Stimulated activated CD4-positive, alpha-beta T cell treated with anti-CD3 and anti-CD28 coated beads, Interleukin-12 subunit alpha, Interleukin-12 subunit beta, amount 100 ng/mL, for 48 hours (primary cell): ENCODE measurements at places on chromosomes 13 and 19.

GRCh38 chr13:109734002-109734785 is 52.2 kb downstream of the IRS2 start:
- DNase-seq = no peak

DNA sequence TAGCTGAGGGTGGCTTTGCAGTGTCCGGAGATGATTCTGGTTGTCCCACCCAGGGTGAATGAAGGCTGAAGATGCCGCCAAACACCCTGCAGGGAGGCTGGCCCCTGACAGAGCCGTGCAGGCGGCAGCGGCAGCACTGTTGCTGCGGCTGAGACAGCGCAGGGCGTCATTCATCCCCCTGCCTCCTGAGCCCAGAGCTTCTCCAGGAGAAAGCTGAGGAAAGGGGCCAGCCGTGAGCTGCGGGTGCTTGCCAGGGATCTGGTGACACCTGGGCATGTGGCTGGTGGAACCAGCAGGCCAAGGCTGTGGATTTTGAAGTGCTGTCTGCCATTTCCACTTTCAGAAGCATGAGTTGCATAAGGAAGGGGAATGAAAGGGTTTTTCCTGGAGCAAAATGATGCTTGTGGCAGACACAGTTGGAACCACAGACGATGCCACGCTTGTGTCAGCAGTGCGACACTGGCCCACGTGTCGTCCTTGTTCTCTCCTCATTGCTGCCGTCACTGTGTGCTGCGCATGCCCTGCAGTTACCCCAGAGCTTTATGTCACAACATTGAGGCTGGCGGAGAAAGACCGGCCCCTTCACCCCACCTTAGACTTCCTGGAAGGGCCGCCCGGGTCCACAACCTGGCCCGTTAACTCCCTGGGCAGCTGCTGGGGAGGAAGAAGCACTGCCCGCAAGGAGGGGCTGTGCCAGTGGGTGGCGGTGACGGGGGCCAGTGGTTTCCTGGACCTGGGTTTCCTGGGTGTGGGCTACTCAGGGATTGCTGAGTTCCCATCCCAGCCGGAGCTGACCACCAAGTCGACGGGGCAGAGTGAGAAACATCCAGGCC is 22.7 kb downstream of the TFDP1 start:
- DNase-seq = no peak

- DNase-seq = no peak
Observed at GRCh38 chr13:111165241-111166010, 50.3 kb downstream of the ARHGEF7 start.

DNA sequence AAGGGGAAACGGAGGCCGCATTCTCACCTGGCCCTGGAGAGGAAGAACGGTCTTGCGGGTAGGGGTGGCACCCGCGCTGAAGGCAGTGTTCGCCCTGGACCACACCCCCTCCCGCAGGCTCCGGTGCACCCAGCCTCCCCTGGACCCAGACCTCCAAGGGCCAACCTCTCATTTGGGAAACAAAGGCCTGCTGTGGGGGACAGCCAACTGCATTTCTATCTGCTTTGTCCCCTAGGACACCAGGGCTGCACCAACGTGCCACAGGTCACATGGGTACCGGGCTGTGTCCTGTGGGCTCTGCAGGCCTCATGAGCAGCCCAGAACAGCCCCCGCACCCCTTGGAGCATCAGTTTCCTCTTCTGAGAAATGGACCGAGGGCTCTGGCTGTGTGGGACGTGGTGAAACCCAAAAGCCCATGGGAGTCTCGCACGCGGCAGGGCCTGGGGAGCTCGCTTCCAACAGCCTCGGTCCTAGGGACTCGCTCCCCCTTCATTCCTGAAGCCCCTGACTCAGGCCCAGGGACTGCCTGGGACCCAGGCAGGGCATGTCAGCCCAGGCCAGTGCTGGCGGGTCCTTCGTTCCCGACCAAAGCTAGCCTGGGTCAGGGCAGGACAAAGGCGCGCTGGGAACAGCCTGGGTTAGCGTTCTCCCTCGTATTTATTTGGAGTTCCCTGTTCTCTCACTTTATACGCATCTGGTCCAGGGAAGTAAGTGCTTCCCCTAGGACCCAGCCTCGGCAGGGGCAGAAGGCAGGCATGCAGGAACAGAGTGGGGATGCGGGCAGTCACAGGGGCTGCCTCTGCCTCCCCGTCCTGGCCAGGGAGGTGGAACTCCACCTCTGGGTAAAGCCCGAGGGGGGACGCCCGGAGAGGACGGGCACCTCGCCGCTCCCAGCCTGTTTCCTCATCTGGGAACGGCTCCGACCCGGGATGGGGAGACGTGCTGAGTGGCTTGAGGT is 4.6 kb downstream of the TCF3 start:
- no peak for DNase-seq

DNA sequence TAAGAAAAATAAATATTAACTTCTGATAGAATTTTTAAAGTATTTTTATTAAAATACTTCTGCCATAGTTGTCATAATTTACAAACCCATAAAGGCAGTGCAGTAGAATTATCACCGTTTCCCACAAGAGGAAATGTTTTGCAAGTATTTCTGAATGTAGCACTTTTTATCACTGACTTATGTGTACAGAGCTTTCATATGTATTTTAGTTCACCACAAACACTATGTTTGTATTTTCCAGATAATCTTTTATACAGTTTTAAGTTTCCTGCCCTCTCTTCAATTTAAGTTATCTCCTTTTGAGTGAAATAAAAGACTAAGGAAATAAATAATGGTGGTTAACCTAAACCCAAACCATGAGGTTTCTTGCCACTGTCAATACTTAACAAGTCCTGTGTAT is 24.2 kb downstream of the MIPEP start:
- DNase-seq = no peak

DNA sequence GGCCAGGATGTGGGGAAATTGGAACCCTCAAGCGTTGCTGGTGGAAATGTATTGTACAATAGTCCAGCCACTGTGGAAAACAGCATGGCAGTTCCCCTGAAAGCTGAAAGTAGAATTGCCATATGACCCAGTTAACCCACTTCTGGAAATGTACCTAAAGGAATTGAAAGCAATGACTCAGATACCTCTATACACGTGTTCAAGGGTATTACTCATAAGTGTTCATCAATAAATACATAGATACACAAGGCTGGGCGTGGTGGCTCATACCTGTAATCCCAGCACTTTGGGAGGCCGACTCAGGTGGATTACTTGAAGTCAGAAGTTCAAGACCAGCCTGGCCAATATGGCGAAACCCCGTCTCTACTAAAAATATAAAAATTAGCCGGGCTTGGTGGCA is 71.9 kb upstream of the IRS2 start:
- DNase-seq = no peak

DNA sequence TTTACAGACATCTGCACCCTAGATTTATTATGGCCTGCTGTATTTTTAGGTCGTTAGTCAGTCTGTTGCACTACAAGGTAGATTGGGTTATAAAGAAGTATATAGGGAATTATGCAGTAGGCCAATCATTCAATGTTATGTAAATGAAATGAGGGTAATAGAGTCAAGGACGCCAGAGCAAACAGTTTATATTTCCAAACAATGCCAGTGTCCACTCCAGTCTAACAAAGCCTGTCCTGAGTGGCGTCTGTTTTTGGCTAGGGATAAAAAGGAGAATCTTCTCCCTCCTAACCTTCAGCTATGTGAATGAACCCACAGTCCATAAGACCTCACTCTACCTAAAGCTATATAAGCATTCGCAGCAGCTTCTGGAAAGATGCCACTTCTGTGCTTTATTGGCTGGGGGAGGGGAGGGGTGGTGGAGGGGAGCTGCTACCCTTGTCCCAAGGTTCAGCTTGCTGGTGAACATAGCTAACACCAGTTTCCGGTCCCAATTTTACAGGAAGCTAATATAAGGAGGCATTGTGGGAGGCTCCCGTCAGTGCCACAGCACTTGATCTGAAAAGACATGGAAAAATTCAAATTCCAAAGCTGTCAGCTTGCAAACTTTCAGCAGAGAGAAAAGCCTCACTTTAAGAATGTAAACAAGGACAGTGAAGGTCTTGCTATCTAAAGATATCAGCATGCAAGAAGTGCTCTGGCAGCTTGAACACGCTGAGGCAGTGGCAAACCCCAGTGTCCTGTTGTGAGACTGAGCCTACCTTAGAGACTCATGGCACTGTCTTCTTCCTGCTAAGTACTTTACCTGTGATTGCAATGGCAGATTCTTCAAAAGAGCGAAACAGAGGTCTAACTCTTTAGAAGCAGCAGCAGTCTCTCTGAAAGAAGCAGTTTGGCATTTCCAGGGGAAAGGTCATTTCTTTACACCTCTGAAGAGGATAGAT is 369.9 kb downstream of the PCDH9 start:
- DNase-seq = no peak

- no peak for DNase-seq
Observed at GRCh38 chr13:37884674-37885073, 15.1 kb upstream of the TRPC4 start.

GRCh38 chr19:34041925-34042521 is 130.3 kb upstream of the LSM14A start:
- DNase-seq = peak; percentile 77
